Lung (tissue), 17 donors: ENCODE measurements at places on chromosomes 1 and 21. TPM values are rescaled to one million over a fixed set of nuclear protein-coding genes. Genes with fewer than 3 reads are reported as not detected.
A peak's percentile ranks its signal among the peaks of the same experiment; 100 is the strongest.

- DNase-seq: peak; percentile 57
Measured at GRCh38 chr1:228900099-228900885, 165.0 kb downstream of the RHOU start.

GRCh38 chr1:96698342-96698983 is 23.1 kb upstream of the PTBP2 start:
- no peak for DNase-seq

DNA sequence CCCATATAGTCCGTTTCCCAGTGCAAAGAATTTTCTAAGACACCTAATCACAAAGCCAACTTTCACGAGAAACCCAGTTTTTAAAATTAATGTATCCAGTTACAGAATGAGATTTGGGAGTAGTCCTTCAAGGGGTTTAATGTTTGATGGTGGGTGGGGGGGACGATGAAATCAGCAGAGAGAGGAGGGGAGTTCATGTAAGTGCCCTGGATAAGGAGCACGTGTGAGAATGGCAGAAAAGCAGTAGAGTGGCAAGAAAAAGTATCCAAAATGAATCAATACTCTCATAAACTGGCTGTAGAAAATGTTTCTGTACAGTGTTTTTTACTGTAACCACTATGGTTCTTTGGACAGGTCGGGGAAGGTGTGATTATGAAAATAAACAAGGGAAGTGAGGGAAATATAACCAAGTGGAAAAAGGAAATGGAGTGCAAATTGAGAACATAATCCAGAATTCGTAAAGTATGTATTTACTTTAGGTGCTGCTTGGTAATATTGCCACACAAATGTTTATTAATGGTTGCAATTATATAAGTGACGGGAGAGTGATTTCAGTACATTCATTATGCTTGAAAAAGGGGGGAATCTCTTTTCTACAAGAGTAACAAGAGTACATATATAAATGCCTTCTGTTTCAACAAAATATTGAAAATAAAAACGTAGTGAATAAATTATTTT is 118.7 kb upstream of the RRP15 start:
- peak; percentile 20 for DNase-seq

DNA sequence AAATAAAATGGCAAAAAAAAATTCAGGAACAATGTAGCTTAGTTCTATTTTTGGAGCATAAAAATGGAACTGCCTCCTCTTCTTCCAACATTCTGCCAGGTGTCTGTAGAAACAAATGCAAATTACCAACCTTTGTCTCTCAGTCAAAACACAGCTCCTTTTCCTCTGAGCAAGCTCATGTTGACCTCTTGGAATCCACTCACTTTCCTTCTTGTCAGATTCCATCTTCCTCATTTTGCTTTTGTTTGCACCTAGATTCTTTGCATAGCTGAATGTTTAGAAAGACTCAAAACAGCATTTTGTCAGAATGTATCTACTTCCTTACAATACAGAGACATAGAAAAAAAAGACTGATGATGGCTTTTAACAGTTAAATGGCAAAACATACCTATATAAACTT is 178.2 kb downstream of the ADGRL2 start:
- DNase-seq: no peak

- no peak for DNase-seq
Measured at GRCh38 chr1:15571266-15571665, 13.6 kb downstream of the AGMAT start.

DNA sequence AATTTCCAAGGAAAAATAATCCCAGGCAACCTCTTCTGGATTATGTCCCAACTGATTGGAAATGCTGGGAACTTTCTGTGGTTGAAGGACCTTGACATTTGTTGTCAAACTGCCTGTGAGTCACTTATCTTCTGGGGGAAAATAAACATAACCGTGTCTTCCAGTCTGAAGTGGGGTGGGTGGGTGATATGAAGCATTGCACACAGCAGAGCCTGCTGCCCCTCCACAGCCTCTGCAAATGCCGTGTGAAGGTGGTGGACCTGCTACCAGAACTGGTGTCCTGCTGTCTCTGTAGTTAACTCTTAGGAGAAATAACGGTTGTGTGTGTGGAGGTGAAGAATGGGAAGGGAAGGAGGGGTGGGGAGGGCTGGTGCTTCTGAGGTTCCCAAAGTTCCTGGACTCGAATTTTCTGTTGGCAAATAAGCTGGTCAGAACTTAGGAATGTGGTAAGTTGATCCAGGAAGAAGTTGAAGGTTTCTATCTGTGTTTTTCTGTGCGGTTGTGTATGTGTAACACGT is 23.2 kb downstream of the GALNT2 start:
- DNase-seq: no peak

Gene AMY2B
- 13.4 TPM for total RNA-seq

DNA sequence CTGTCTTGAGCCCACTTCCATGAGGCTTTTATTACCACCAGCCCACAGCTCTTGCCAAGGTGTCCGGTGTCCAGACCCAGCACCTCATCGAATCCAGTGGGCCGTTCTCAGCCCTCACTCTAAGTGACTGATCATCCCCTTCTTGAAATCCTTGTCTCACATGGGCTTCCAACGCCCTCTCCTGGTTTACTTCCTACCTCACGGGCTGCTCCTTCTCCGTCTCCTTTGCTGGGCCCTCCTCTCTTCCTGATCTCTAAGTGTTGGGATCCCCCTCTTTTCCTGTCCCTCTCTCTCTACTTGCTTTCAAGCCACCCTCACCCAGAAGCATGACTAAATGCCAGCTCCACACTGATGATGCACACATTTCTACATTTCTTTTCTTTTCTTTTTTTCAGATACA is 9.0 kb upstream of the RHBG start:
- no peak for DNase-seq

GRCh38 chr1:74222701-74223100 is 12.5 kb upstream of the TNNI3K start:
- DNase-seq: no peak

- DNase-seq: no peak
Measured at GRCh38 chr1:28642056-28642846, 616 bp downstream of the TAF12 start.

DNA sequence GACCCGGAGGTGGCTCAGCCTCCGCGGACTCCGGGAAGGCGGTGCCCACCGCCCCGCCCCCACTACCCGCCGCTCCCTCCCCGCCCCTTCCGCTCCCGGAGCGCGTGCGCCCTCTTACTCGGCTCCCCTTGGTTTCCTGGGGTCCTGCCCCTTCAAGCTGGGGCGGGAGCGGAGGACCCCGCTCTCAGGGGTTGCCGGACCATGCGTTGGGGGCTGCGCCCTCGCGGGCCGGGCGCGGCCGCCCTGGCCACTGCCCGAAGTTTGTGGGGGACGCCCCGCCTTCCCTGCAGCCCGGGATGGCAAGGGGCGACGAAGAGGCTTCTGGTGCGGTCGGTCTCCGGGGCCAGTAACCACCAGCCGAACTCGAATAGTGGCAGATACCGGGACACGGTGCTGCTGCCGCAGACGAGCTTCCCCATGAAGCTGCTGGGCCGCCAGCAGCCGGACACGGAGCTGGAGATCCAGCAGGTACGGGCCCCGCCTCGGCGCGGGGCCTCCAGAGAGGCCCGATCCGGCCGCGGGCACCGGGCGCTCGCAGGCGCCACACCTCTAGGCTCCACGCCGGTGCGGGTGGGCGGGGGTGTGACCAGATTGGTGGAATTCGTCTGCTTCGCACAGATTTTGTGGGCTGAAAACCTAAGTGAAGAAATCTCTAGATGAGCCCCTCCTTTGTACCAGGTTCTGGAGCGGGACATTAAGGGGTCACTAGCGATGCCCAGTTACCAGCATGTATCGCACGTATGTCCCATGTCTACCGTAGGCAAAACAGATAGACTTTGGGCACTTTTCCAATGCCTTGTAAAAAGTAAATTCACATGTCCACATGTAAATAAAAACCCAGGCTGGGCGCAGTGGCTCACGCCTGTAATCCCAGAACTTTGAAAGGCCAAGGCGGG is at the start of gene IARS2:
Gene IARS2 (plus strand): TSS at position 117 of the 896 bp plus-strand sequence. CDS start 85 bp downstream, at position 202.
- DNase-seq: peak; percentile 92

Gene AQP10
- total RNA-seq: 0.64 TPM

- DNase-seq: peak; percentile 77
Measured at GRCh38 chr21:46153247-46154154, 1.9 kb downstream of the FTCD start.

DNA sequence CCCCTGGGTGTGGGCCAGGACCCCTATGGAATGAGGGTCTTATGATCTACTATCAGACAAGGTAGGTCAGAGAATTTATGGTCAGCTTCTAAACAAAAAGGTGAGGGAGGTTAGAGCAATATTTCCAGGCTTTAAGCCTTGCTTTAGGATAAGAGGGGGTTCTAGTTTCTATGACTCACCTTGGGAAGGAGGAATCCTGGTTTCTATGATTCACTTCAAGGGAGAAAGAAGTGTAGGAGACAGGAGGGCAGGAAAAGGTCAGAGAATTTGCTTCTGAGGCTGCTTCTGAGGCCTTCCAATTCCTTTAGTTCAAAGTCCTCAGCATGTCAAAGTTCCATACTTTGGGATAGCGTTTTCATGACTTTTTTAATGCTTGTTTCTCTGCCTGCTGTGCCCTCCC is 35.2 kb downstream of the RGL1 start:
- no peak for DNase-seq

Gene OLFML2B
- 12.4 TPM for total RNA-seq

DNA sequence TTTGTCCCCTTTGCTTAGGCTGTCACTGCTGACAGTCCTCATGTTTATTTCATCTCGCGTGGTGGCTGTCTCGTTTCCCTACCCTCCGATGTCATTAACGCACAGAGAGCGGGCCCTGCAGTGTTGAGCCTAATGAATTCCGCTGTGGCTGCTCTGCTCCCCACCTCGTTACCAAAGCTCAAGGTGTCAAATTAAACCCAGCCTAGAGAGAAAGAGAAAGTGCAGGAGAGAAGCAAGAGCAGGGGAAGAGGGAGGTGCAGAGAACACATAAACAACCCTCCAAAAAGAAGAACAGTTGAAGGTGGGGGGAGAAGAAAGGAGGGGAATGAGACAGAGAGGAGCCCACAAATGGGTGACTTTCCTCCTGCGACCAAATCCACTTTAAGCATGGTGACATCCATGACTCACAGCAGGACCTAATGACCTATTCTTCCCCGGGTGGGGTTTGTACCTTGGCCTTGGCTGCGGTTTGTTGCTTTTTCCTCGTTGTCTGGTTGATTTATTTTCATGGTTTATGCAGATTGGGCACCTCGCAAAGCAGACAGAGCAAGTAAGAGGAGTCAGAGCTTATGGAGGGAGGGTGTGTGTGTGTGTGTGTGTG is 92.5 kb downstream of the PBX1 start:
- DNase-seq: no peak

- DNase-seq: no peak
Measured at GRCh38 chr1:239700667-239701066, 314.3 kb downstream of the CHRM3 start.
